ENCODE measurements at places on chromosomes 4 and X.
A peak's percentile ranks its signal among the peaks of the same experiment; 100 is the strongest.

DNA sequence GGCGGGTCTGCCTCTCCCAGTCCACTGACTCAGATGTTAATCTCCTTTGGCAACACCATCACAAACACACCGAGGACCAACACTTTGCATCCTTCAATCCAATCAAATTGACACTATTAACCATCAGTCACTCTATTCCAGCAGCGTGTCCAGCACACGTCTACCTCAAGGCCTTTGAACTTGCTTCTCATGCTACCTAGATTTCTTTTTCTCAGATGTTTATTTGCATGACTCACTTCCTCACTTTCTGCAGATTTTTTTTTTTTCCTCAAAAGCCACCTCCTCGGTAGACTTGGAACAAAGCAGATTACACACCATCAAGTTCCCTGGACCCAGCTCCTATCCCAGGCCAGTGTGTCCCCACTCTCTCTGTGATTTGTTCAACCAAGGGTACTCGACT, 49.5 kb downstream of the SUPT20HL2 start:
- DNase-seq: no peak

- no peak for DNase-seq
Measured at GRCh38 chr4:185740471-185740873, 71.5 kb downstream of the SORBS2 start.

- DNase-seq: no peak
Measured at GRCh38 chr4:87555773-87556619, 26.8 kb upstream of the SPARCL1 start.

GRCh38 chrX:107678957-107679740, 50.8 kb downstream of the PRPS1 start:
- no peak for DNase-seq

DNA sequence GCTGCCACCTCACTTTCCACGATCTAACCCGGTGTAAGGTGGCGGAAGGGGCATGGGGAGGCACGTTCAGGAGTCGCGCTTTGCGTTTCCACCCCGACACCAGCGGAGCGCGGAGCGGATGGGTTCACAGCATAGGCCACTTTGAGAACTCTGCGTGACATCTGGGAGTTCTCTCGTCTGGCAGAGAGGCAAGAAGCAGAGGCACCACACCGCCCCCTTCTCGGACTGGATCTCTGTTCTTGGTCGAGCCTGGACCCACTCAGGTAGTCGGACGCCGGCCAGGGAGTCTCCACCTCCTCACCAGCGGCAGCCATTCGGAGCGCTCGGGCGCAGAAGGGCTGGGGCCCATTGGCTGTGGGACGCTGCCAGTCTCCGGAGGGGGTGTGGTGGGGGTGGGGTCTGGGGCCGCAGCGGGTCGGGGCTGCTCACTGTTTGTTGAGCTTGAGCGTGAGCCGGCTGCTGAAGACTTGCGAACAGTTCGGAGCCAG, at the start of gene DACH2:
TSS of gene DACH2 (plus strand) at position 428 of the 488 bp plus-strand sequence.
- DNase-seq: peak; percentile 32

- no peak for DNase-seq
Measured at GRCh38 chr4:169315530-169316343, 45.0 kb upstream of the SH3RF1 start.

- DNase-seq: no peak
Measured at GRCh38 chr4:181569553-181569952, 673.6 kb upstream of the TENM3 start.

DNA sequence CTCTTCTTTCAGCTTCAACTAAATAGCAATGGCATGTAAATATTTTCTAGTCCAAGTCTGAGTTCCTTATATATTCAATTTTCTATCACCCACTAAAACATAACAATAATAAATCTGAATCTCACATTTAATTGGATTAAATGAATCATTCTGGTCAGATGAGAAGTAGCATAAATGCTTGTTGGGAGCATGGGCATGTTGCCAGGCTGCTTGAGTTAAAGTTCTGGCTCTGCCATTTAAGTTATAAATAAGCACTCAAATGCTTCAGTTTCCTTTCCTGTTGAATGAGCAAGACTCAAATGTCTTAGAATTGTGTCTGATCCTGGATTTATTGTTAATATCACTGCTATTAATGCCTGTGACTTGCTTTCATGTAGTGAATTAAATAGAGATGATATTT, 496.3 kb downstream of the STPG2 start:
- no peak for DNase-seq

- DNase-seq: no peak
Measured at GRCh38 chr4:165288639-165289422, 38.6 kb upstream of the MSMO1 start.

DNA sequence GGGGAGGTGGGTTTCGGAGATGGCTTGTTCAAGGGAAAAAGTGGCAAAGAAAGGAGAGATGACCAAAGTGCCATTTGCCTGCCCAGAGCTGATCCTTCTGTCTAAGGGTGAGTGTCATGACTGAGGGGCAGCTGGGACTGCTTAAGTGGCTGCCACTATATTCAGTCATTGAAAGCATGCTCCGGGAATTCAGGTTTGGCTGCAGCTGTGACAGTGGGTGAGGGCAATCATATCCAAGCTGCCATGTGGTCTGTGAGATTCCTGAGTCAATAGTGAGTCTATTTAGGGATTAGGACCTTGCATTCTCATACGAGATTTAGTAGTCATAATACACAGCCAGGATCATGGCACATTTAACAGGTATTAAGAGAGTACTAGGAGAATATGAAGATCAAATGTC, 138.8 kb upstream of the BANK1 start:
- no peak for DNase-seq

DNA sequence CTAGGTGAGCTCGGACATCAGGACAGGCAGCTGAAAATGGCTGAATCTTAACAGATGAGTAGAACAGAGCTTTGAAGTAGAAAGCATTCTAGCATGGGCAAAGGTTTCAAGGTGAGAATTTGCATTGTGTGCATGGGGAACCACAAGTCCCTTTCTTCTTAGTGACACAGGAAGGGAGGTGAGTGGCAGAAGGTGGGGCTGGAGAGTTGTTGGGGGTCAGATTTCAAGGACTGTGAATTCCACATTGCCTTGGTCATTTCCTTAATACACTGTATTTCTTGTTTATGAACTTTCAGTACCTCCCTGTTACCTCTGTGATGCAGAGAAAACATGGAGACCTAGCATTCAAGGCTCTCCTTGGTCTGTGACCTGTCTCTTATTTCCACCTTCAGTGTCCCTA, 4.1 kb downstream of the APEX2 start:
- no peak for DNase-seq

DNA sequence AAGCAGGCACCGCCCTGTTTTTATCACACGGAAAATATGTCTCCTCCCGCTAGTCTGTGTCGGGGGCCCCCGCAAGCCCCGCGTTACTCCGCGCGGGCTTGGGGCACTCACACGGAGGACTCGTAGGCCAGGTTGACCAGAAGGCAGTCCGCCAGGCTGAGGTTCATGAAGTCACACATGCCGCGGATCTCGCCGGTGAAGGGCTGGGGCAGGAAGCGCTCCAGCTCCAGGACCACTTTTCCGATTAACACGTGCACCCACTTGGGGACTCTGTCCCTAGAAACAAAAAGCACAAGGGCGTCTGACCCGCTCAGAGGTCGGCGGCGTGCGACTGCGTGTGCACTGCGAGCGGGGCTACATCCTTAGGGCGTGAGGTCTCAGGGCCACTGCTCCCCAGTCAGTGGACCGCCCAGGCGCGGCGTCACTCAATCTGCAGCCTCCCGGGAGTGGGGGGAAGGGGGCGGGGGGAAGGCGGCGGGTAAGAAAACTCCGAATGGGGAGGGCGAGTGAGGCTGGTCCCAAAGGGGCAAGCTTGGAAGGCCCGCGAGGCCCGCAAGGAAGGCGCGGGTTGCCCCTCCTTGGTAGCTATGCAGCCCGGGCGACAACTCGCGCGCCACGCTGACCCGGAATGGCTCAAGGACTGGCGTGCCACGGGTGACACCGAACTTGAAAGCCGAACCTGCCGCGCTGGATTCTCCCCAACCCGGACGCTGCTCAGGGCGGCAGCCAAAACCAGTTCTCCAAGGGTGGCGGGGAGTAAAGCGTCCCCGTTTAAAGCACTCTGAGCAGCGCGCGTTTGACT, 722 bp downstream of the NAAA start:
- no peak for DNase-seq

DNA sequence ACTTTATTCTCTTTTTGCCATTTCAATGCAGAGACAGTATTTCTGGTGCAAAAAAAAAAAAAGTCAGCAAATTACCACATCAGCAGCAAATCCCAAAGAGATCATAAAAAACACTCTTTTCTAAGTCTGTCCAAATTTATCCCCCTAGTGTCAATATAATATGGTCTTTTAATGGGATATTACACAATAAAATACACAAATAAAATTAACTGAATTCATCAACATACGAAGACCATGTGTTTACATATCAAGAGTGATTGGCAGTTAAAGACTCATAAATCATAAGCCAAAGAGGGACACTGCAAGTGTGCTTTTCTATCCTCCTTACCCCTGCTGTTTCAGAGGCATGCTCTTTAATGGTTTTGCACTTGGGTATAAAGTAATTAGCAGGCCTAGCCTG, 340.2 kb upstream of the DKK2 start:
- DNase-seq: no peak

- DNase-seq: no peak
Measured at GRCh38 chr4:5378002-5378401, 326.7 kb downstream of the STK32B start.

DNA sequence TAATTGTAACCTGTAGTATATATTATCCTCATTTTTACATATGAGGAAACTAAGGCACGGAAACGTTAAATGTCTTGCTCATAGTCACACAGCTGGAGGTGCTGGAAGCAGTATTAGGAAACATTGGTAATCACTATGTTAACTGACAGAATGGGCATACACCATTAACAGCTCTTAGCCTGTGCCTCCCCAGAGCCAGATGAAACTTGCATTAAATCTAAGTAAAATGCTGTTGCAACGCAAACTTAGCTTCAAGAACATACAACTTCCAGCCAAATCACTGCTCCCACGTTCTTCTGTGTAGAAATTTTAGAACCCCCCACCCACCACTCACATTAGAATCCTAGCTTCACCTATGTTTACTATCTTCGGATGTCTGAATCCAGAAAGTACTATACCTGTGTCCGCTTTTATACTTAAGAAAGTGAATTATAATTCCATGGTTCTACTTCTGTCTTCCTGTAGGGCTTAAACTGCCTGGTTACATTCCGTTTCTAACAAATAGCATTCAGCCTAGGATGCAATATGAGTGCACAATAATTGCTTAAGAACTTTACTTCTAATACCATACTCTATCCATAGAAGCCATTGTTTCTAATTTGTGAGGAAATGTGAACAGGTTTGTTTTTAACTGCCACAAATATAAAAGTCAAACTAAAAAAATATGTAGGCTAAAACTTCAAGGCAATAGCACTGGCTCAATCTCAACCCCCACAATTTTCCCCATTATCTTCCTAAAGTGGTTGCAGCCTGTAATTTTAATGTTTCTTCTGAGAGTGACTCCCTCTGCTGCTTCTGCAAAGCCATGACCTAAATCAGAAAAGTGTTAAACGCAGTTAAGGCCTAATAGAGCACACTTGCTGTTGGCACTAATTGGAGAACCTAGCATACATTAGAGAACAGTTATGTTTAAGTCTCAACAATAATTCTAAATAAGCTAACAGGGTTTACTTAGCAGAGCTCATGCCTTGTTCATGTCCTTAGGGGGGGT, 4.4 kb downstream of the UNC5C start:
- DNase-seq: no peak

DNA sequence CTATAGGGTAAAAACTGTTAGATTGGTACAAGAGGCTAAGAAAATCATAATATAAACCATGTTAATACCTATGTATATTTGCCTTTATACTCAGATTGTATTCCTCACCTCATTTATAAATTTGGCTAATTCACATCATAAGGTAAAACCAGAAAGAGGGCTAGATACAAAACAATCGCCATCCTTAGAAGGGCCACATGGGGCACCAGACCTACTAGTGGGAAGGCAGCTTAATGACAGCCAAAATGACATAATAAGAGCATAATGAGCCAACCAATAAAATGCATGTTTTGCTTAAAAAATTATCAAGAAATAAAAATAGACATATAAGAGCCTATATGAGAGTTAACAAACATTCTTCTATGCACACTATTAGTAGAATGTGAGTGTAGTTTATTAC, 107.3 kb upstream of the PRDX4 start:
- no peak for DNase-seq

DNA sequence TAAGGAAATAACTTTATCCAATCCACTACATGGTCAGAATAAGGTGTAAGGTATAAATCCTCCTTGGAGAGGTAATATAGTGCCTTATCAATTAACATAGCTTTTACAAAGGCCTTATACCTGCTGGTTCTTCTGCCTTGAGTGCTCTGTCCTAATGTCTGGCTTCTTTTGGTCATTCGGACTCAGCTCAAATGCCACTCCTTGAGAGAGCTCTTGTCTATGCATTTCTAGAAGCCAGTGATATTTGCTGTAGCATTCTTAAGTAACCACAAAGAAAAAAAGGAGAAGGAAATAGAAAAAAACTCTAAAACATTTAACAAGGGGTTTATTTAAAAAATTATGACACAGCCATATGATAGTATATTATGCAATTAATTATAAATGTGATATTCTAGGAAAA, 444.8 kb upstream of the SLIT2 start:
- no peak for DNase-seq

DNA sequence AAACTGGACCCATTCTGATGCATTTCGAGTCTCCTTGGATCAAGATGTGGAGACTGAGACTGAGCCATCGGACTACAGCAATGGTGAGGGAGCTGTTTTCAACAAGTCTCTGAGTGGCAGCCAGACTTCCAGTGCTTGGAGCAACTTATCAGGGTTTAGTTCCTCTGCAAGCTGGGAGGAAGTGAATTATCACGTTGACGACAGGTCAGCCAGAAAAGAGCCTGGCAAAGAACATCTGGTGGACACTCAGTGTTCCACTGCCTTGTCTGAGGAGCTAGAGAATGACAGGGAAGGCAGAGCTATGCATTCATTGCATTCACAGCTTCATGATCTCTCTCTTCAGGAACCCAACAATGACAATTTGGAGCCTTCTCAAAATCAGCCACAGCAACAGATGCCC, 84.8 kb downstream of the NEUROG2 start:
- DNase-seq: no peak

GRCh38 chrX:39705290-39705689, 392.5 kb downstream of the BCOR start:
- no peak for DNase-seq

- no peak for DNase-seq
Measured at GRCh38 chr4:4440333-4441061, 53.6 kb downstream of the NSG1 start.

DNA sequence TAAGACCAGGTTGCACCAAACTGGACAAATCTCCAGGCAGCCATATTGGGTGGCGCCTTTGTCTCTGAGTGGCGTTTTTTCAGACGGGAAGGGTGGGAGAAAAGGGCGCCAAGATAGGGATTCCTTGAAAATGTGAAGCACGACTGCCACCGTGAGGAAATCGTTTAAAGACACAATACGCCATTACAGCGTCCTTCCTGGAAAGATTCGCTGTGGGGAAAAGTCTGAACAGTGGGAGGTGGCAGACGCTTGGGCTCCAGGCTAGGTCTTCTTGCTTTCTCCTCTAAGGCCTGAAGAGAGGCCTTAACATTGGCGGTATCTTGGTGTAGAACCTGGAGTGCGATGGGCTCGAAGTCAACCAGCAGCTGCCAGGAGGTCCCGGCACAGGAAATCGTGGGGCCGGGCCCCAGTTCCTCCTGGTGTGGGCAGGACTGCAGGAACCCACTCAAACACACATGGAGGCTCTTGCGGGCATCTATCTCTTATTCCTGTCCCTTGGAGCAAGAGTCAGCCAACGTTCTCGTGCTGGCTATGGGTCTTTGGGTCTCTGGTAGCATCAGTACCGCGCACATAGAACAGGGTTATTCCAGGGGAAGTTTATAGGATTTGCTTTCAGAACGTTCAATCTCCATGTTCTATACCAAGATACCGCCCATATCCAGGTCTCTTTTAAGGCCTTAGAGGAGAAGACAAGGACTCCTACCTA, 208.8 kb downstream of the OR13H1 start:
- peak; percentile 58 for DNase-seq

- DNase-seq: no peak
Measured at GRCh38 chr4:139314047-139314800, 11.9 kb upstream of the NDUFC1 start.
